ENCODE measurements at places on chromosomes 2 and 18.

DNA sequence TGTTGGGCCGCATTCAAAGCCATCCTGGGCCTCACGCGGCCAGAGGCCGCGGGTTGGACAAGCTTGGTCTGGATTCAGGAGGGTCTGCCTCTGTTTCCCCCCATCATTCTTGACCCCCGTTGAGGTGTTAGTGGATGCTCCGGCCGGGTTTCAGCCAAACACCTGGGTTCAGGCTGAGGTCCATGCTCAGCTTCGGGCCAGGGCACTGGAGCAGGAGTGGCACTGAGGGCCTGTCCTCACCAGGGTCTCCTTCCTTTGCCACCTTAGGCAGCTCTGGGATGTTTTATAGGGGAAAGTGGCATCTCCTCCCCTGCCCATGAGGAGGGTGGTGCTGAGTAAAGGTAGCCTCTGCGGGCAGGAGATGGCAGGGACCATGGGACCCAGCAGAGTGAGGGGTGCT is 76.9 kb upstream of the SMAD2 start:
- DNase-seq, result no peak

DNA sequence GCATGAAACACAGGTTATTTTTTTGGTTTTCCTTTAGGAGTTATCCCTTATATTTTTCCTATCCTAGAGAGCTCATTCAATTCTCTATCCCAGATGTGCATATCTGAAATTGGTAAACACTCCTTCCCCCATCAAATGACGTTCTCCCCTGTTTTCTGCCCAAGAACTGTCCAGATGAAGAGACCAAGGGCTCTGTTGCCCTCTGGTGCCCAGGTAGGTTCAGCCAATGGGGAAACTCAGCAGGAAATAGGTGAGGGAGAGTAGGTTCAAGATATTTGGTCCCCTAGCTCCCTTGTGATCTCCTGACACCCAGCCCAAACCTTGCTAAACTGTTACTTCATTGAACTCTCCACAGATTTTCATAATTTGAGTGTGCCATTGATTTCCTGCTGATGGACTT is 14.1 kb upstream of the INO80C start:
- no peak for DNase-seq

DNA sequence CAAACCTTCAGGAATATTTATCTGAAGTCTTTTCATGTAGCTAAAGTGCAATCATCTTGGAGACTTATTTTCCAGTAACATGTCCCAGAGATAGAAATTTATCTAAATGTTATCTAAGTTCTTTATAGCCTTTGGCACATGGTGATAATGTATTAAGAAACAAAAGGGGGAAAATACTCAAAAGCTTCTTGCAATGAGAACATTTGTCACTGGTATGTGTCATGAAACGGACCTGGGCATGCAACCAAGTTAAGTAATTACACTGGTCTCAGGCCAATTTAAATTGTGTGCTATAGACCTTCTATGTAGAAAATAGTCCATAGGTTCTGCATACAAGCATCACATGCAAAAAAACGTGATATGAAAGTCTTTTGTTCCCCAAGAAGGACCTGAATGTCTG is 136.2 kb downstream of the SLC8A1 start:
- DNase-seq, result no peak

DNA sequence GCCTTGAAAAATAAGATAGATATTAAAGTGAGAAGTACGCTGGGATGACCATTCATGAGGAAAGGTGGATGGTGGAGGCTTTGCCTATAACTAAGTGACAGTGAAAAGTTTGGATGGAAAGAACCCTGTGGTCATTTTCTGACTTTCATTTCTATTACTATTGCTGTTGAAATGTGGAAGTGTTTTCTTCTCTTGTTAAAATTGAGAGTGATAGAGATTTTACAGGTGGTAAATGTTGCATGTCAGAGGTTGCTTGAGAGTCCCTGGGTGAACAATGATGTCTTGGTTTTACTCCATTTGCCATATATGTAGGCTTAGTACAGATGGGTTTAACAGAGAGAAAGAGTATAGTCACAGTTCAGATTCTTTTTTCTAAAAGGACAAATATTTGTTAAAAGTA is 18.4 kb downstream of the NCOA1 start:
- DNase-seq, result no peak

DNA sequence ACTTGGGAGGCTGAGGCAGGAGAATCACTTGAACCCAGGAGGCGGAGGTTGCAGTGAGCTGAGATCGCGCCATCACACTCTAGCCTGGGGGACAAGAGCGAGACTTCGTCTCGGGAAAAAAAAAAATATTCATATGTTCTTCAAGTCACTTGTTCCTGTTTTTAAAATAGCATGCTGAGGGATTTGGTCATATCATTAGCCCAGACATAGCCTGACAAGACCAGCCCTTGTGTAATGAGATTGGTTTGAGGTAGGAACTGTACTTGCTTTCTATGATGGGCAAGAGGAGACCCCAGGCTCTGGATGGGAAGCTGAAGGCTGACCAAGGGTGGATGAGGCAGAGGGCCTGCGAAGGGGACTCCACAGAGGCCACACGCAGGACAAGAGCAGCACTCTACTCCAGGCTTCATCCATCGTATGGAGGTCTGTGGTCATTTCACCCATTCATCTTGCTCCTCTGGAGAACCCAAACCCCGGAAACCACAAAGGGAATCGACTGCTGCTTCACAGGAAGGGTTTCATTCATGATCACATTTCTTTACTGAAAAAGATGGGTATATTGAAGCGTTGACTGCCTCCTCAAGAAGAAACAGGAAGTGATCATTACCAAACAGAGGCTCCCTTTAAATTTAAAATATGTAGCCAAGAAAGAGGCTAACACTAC is 87.1 kb upstream of the ZNF397 start:
- DNase-seq, result no peak

- no peak for DNase-seq
Measured at GRCh38 chr2:207481924-207482323, 47.8 kb upstream of the CREB1 start.

GRCh38 chr2:24456599-24457556 is 34.2 kb upstream of the NCOA1 start:
- no peak for DNase-seq

- no peak for DNase-seq
Measured at GRCh38 chr2:138121666-138122661, 157.7 kb downstream of the HNMT start.

- no peak for DNase-seq
Measured at GRCh38 chr2:197255543-197255942, 55.0 kb downstream of the ANKRD44 start.

GRCh38 chr2:9226458-9227380 is 20.1 kb downstream of the ASAP2 start:
- no peak for DNase-seq

DNA sequence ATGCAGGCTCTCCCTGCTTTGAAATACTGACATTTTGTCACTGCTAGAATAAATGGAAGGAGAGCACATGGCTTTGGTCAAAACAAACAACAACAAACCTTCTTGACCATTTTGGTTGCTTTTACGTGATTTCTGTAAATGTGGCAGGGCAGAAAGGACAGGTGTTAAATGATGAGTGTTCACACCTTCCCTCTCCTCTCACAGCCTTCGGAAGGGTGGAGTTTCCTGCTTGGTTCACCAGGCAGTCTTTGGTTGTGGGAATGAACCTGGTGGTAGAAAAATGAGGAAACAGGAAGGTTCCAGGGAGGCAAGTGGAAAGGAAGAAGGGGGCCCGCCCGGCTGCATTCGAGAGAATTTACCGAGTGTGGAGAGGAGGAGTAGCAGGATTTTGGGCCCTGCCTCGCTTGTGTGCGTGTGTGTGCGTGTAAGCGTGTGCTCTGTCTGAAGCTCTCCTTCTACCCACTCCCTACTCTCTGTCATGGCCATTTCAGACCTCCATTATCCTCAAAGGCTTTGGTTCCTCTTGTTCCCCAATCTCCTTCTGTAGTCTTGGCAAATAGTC is 23.7 kb upstream of the SPP2 start:
- DNase-seq, result no peak

DNA sequence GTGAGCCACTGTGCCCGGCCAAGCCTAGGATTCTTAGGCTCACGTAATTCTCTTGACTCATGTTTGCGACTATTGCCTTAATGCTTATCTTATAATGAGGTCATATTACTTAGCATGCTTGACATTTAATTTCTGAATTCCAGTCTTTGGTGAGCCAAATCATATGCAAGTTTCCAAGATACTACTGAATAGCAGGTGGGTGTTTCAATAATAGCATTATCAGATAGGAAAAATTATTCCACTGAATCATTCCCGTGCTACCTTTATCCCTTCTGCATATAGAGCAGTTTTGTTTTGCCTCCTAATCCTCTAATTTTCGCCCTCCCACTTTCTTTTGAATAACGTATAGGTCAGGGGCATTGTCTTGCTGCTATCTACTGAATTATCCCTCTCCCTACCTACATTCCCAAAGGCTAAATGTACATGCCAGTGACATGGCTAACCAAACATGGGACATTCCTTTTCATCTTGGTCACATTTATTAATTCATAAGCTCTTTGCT is 4.9 kb downstream of the DAW1 start:
- DNase-seq, result no peak

DNA sequence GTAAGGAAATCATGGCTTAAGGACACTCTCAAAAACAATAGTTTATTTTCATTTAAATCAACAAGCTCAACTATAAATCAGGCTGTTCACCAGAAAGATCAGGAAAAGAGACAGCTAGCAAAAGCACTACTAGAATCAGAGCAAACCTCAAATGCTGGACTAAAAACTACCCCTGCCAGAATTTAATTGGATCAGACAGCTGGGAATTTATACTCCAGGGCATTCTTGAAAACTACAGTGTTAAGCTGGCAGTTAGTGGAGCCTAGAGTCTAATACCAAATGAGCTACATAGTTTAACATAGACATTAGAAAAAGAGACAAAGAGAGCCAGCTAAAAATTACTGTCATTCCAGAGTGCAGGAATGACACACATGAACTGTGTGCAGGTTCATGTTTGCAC is 1016.4 kb upstream of the CRIM1 start:
- no peak for DNase-seq

GRCh38 chr2:19823507-19823906 is 78.3 kb downstream of the TTC32 start:
- no peak for DNase-seq

DNA sequence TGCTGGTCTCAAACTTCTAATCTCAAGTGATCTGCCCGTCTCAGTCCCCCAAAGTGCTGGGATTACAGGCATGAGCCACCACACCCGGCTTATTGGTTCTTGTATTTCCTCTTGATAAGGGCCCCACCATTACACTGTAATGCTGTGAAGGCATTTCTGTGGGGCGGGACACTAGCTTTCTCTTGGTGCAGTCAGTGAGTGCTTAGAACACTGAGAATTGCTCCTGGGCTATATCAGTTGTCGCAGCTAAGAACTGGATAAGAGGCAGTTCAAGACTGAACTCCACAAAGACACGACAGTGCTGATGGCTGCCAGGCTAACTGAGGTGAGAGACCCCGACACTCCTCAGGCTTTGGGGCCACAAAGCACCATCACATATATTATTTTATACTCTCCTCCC is 2.1 kb downstream of the KHK start:
- no peak for DNase-seq

DNA sequence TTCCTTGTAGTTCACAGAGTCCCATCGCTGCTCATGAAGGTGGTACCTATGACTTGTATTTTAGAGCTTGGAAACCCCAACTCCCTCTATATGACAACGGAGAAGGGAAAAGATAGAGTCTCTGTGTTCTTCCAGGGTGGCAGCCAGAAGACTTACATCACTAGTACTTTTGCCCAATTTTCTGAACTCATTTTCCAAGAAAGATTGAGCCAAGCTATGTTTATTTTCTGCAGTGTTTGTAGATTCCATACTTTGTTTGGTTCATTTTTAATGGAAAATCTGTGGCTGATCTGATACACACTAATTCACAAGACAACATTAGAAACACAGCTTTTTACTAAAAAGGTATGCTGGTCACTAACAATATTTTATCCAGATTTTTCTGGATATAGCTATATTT is 60.2 kb upstream of the ATP5MC3 start:
- DNase-seq, result no peak

- peak; percentile 12 for DNase-seq
Measured at GRCh38 chr2:199818026-199818425, 33.0 kb downstream of the FTCDNL1 start.

GRCh38 chr2:204860274-204860673 is 315.0 kb downstream of the PARD3B start:
- DNase-seq, result no peak

DNA sequence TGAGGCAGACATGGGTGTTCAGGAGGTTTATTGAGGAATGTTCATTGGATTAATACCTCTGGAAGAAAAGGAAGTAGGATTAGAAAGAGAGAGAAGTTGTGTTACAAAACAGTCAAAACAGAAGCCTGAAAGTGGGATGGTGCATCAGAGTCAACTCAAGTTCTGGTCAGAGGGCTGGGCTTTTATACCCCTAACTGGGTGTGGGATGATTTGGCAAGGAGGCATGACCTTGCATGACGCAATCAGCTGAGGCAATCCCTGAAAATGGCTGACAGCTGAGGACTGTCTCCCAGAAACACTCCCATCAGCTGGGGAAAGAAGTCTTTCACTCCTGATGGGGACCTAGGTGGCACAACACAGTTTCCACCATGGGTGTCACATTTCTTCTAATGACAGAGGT is 818.2 kb downstream of the SATB2 start:
- no peak for DNase-seq

GRCh38 chr2:22499082-22499839 is 885.7 kb upstream of the KLHL29 start:
- DNase-seq, result no peak

GRCh38 chr2:239285071-239285931 is 115.5 kb downstream of the HDAC4 start:
- no peak for DNase-seq

- DNase-seq, result no peak
Measured at GRCh38 chr18:48310353-48310752, 98.8 kb downstream of the ZBTB7C start.

GRCh38 chr2:460861-461260 is 173.0 kb upstream of the ALKAL2 start:
- DNase-seq, result no peak

DNA sequence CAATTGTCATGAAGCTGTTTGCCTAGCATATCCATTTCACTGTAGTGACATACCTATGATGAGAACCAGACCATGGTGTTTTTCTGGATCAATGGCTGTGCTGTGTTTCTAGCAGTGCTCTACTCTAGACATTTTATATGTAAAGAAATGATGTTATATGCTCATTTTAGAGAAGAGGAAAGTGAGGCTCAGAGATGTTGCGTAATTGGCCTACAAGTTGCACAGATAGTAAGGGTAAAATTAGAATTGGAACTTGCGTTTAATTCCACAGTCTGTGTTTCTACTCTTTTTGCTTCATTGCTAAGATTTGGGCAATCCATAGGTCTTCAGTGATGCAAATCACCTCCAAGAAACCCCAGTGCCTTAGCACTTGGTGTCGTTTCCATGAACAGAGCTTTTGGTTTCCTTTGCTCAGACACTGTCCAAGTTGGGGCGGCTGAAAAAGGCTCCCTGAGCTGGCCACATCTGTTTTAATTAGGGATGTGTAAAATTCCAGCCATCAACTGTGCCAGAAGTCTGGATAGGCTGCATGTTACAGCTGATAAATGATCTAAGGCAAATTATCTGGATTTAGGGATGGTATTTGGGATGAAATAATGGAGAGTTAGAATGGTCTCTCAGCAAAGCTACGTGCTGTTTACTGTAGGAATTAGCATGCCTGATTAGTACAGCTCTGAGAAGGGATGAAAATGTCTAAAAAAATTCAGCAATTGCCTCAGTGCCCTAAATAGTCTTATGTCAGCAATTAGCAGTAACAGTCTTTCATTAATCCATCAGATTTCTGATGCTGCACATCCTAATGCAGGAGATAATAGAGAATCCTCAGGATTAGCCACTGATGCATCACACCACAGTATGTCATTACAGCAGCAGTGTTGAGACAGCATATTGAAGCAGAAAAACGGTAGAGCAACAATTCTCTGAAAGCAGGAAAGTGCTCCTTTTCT is 65.3 kb downstream of the PTPRM start:
- DNase-seq, result no peak

GRCh38 chr2:220123751-220124150 is 496.3 kb downstream of the SLC4A3 start:
- peak; percentile 32 for DNase-seq
